ENCODE measurements at places on chromosomes 12 and 14.

GRCh38 chr12:80064269-80064668, 35.1 kb upstream of the OTOGL start:
- DNase-seq = no peak

DNA sequence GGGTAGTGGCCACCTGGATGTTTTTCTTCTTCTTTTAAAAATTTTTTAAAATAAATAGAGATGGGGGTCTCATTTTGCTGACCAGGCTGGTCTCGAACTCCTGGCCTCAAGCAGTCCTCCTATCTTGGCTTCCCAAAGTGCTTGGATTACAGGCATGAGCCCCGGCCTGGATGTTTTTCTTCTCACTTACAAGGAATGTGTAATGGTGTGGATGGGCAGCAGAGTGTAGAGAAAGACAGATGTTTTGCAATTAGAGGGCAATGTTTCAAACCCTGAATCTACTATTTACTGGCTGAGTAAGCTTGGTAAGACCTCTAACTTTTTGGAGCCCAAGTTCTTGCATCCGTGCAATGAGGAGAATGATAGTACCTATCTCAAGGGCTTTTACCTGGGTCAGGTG, 48.1 kb downstream of the ADCK1 start:
- no peak for DNase-seq

DNA sequence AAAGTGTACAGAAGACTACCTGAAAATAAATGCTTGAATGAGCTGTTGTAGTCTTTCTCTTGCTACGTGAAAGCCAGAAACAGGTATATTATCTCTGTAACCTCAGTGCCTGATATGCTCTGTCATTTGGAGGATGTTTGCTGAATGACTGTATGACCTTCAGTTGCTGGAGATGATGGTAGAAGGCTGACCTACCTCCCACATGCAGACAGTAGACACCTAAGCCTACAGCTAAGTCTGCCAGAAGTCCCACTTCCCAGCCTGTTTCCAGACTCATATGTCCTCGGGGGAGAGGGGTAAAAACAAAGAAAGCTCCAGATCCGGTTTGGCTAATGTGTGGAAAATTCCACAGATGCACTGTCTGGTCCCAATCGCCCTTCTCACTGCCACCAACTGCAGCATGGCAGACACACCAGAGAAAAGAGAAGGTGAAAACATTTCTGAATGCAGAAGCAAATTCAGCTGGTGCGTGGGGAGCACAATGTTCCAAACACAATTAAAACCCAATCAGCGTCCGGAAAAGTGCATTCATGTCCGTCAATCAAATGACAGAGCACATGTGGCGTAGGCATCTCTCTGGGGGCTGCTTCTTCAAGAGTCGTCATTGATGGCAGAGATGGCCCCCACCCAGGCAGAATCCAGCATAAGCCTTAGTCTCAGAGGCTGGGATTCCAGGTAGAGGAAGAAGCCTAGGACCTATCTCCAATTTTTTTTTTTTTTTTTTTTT, 76.3 kb upstream of the TBX3 start:
- DNase-seq = no peak

- DNase-seq = no peak
Observed at GRCh38 chr12:124821252-124822200, 42.1 kb downstream of the SCARB1 start.

DNA sequence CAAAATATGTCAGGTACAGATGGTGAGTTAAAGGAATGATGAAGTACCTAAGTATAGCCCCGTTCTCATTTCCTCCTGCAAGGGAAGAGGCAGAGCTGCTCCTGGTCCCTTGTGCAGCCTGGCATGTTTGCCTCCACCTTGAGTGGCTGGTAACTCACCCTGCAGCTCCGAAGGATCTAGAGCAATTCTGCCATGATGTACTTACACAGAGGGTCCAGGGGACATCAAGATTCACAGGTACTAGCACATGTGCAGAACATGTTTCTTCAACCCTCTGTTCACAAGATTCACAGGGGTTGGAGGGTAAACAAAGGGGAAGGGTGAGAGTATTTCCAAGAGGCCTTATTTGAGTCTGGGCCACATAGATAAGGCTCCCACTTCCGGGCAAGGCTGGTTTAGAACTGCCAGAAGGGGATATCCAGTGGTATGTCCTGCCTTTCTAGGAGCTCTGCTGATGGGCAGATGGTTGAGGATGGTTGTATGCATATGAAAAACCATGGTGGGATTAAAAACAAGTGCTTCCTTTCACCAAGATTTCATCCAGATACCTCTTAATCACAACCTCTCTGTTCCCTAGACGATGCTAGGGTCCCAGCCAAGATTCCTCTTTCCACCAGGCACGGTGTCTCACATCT, 7.7 kb downstream of the DCTN2 start:
- no peak for DNase-seq

DNA sequence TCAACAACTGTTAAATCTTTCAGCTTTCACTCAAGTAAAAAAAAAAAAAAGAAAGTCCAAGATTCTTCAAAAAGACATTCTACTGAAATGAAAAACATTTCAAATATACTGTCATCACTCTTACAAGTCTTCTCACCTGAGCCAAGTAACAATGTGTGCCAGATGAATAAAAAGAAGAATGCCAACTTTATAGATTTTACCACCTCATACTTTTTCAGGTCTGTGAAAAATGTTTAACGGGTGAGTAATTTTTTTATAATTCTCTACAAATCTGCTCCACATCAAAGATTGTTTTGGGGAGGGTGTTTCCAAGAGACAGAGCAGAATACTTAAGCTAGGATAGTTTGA, 181.0 kb upstream of the BMP4 start:
- DNase-seq = no peak

GRCh38 chr12:102824218-102824835, 92.7 kb downstream of the PAH start:
- no peak for DNase-seq

DNA sequence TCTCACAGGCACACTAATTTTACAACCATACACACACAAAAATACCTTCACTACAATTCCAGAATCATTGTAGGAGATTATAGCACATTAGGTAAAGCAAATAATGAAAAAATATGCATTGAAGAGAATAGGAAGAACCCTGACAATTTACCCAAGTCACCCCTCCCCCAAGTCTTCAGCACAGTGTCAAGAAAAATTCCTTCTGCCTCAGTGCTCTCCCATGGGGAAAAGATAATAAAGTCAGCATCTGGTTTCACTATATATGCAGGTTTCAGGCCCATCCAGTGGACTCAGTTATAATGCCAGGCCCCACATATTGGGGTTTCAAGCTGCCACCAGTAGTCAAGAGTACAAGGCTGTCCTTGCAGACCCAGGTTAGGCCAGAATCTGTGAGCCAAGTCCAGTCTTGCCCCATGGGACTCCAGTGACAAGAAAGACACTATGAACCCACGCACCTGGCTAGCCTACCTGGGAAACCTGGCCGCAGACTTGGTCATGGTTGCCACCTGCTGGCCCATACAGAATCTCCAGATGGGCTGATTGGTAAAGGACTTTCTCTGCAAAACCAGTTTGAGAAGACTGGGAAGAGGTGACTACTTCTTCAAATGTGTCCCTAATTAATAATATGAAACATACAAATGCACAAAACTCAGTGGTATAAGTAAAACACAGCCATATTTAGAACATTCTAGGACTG, 398.6 kb upstream of the FLRT2 start:
- no peak for DNase-seq

DNA sequence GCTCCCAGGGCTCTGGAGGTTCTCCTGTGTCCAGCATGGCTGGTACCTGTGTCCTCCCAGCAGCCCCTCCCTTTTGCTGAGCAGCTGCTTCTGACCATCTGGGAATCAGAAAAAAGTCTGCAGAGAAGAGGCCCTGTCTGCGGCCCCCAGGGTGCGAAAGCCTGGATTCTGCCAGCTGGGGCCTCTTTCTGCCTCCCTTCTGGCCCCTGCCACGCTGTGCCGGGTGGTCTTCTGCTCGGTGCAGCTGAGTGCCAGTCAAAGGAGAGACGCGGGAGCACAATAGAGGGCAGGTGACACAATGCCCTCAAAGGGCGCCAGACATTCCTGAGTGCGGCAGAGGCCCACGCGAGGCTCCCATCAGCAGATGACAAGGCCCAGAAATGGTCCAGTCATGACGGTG, 12.6 kb downstream of the BTBD6 start:
- no peak for DNase-seq

GRCh38 chr14:69153873-69154270, 953 bp upstream of the DCAF5 start:
- no peak for DNase-seq

- DNase-seq = no peak
Observed at GRCh38 chr14:68248481-68249255, 429.1 kb downstream of the RAD51B start.

DNA sequence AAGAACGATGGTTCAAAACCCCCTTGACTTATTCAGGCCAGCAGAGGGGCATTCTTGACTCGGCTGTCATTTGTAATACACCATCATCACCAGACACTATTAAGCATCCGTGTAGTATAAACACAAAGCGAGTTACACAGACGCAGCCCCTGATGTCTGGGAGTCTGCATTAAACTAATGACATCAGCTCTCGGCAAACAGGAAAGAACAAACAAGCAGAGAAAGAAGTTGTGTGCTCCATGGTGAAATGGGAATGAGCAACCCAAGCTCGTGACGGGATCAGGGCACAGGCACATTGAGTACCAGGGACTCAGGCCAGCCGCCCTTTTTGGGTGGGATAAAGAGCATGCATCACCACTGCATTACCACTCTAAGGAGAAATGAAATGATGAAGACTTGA, 460.1 kb downstream of the MED13L start:
- no peak for DNase-seq

- DNase-seq = peak; percentile 40
Observed at GRCh38 chr12:130761537-130762318, 45.6 kb upstream of the RIMBP2 start.

DNA sequence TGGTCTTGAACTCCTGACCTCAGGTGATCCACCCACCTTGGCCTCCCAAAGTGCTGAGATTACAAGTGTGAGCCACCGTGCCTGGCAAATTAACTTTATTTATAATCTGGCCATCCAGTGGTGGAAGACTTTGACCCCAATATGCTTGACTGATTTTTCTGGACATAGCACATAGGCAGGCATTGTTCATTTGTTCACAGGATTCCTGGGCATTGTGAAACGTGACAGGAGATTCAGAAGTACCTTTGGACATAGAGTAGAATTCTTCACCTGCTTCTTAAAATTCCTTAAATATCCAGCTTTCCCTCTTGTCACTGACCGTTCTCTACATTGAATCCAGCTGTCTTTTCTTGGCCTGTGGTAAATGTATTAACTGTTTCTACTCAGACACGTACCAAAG, 103.1 kb downstream of the SCN8A start:
- no peak for DNase-seq

- DNase-seq = no peak
Observed at GRCh38 chr12:65648461-65648860, 175.8 kb upstream of the HMGA2 start.

- no peak for DNase-seq
Observed at GRCh38 chr12:107320929-107321631, 227.7 kb upstream of the CRY1 start.

DNA sequence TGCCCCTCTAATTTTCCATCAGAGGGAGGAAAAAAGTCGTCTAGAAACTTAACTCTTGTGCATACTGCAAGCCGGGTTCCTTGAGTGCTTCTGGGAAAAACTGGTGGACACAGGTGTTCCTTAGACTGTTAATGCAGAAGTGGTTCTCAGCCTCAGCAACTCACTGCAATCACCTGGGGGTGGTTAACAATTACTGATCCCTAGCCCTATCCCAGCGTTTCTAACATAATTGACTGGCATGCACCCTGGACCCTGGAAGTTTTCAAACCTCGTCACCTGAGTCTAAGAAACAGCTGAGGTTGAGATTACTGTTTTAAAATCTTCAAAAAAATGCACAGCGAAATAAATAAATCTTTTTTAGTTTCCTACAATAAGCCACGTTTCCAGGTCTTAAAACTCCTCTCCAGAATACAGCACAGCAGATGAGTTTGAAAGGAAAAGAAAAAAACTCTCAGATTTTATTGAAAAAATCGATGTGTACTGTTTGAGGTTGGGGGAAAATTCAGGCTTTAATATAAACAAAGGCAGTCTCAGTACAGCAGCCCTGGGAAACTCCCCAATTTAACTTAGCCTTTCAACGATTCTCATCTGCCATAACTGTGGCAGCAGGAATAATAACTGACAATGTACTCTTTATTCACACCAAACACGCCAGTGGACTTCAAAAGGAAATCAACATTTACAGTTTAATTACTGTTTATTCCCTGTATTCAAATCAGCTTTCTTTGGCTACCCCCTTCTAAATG, 45.4 kb downstream of the PHLDA1 start:
- DNase-seq = no peak

DNA sequence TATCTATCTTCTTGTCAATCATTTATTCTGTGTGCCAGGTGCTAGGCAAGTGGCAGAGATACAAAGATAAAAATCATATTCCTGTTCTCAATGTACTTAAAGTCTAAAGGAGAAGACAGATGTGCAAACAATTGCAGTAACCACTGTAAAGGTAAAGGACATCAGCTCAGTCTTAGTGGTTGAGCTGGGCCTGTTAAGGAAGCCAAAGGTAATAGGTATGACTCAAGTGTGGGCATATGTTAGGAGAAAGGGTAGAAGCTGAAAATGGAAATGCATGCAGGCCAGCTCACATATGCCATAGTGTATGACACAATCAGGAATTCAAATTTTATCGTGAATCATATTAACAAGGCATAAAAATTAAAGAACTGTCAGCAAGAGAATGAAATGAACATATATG, 49.8 kb downstream of the FAR2 start:
- no peak for DNase-seq

DNA sequence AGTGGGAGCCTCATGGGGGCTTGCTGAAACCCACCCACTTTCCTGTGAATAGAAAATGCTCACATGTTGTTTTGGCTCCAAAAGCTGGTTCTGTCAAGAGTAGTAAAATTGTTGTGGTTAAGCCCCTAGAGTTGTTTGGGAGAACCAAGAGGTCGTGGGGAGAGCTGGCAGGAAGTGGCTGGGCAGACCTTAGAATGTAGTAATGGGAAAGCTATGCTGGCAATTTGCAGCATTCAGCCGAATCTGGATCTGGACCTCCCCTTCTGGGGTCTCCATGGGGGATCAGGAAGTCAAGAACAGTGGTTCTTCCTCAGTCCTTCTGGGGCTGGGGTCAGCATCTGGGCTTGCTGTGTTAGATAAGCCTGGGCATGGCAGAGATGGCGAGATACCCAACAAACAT, 150.6 kb upstream of the TBX3 start:
- DNase-seq = no peak

GRCh38 chr14:99141236-99141635, 130.8 kb downstream of the BCL11B start:
- DNase-seq = no peak

- DNase-seq = no peak
Observed at GRCh38 chr12:128089961-128090360, 177.0 kb upstream of the TMEM132C start.

GRCh38 chr14:68243450-68244010, 424.0 kb downstream of the RAD51B start:
- DNase-seq = no peak

DNA sequence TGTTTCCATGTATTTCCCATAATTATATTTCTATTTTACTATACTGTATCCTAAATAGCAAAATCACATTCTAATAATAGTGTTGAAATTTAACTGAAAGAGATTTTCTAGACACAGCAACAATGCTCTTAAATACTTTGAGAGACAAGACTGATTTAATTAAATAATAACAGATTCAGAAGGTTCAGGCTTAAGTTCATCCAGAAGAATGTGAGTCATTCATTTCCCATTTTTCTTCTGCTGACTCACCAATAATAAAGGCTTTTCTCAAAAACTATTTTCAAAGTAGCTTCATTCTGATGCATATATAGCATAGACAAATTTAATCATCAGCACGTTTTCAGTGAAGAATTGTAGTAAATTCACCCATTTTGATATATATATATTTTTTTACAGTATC, 481.4 kb downstream of the MDGA2 start:
- DNase-seq = no peak
